HT1080 (cell line): ENCODE measurements at places on chromosomes 3 and 15. TPM values are rescaled to one million over a fixed set of nuclear protein-coding genes. Genes with fewer than 3 reads are reported as not detected.

- no peak for DNase-seq
Measured at GRCh38 chr3:27878014-27878383, 155.9 kb upstream of the EOMES start.

- DNase-seq, result no peak
Measured at GRCh38 chr3:58962040-58962651, 87.7 kb downstream of the CFAP20DC start.

DNA sequence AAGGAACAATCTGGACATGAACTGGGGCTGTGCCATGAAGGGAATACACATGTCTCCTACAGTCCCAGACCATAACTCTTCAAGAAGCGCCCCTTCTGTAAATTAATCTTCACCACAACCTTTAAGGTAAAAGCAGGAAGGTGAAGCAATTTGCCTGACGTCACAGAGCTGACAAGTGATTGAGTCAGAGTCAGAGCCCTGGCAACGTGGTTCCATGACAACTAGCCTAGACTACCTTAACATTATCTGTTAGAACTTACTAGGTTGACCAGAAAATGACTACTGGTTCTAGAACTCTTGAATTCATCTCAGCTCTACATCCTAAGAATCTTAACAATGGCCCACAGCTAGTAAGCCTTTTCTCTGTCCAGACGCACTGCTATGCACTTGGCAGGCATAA lies 124.6 kb downstream of the NTRK3 start:
- DNase-seq, result no peak

GRCh38 chr3:88150371-88150770 lies 612 bp downstream of the C3orf38 start:
- no peak for DNase-seq

DNA sequence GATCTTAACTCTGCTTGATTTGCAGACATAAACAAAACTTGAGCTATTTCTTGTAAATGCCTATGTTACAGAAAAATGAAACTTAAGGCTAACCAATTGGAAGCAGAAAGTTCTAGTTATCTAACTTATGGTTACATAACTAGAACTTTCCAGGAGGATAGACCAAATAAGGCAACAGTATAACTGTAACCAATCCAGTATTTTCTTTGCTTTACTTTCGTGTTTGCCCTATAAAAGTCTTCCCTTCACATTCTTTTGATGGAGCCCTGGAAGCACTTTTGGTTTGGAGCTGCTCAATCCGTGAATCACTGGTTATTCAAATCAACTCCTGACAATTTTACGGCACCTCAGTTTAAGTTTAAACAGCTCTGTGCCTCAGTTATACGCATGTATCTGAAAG lies 164.6 kb downstream of the SUCLG2 start:
- DNase-seq, result no peak

DNA sequence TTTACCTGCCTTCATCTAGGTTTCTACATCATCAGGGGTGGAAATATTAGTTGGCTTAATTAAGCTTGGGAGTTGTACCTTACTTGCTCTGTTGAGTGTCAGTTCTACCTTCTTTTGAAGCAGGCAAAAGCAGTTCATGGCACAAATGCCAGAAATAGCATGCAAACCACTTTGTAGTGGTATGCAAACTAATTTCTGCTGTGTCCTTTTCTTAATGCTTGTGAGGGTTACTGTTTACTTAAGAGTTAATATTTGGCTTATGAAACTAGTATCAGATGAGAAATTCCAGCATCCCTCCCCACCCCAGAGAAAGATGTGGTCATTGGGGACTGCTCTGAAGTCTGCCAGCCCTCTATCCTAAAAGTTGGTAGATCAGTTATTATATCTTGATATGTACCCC lies 7.1 kb downstream of the ATP2C1 start:
- DNase-seq, result no peak

DNA sequence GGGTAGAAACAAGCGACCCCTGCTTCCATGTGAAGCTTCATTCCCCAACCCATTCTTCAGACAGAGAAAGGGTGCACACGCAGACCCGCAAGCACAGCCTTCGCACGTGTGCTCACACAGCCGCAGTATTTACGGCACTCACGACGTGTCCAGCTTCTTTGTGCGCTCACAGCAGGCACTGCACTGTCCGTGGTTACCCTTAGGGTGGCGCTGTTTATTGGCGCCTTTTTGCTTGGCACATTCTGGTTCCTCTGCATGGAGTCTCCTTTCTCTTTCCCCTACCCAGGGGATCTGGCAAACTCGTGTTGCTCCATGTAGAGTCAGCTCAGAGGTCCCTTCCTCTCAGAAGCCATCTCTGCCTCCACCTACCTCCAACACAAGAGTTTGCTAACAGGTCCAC lies 115.1 kb downstream of the SLCO3A1 start:
- DNase-seq, result no peak

DNA sequence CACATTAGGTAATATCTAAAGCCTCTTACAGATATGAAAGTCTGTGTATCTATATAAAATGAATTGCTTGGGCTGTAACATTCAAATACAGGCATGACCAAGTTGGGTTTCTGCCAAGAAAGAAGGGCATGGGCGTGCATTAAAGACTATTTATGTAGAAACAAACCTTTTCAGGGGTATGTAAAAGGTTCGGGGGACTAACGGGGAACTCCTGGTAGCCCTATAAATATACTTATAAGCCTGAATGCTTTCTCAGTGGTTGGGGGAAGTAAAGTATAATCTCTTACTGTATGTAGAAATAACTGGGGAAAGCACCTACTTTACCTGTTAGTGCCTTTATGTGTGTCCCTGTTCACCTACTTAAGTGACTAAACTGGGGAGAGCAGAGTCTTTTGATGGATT lies 154.5 kb upstream of the TBL1XR1 start:
- DNase-seq, result no peak

DNA sequence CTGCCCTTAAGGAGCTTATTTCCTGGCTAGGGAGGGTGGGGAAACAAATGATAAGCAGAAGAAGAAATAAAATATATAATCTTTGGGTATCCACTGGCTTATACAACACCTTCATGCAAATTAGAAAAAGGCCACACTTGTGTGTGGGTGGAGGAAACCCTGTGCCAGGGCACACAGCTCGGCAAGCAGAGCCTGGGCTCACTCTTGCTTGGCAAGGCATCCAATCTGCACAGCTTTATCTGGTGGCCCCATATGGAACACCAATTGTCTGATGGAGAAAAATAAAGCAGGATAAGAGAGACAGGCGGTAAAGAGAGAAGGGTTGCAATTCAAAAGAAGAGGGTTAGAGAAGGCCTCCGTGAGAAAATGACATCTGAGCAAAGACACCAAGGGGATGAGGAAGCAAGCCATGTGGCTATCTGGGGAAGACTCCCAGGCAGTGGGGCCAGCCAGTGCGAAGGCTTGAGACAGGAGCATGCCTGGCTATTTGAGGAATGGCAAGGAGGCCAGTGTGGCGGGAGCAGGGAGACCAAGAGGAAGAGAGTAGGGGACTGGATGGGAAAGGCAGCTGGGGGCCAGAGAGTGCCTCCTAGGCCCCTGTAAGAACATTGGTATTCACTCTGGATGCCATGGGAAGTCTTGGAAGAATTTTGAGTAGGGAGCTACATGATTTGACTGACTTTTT lies 22.5 kb upstream of the VPS8 start:
- no peak for DNase-seq

DNA sequence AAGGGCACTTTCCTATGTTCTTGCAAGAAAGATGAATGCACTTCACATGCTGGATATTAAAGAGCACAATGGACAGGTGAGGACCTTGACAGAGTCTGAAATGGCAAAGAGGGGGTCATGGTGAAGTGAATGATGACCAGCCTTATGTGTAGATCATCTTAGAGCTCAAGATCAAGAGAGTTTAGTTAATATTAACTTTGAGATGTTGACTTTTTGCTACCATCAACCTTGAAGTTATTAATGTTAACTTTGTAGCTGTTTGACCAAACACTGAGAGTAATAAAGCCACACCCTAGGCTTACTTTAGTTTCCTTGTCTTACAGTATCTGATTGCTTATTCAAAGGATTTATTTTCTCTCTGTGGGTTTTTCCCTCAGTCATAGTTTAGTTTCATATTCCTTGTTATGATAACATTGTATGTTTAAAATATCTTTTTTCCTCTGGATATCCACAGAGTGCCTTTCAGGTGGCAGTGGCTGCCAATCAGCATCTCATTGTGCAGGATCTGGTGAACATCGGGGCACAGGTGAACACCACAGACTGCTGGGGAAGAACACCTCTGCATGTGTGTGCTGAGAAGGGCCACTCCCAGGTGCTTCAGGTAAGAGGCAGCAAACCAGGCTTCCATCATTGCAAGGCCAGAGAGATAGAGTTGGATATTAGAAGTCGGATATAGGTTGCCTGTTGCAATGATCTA lies 5.4 kb downstream of the NFKBIZ start:
- no peak for DNase-seq

GRCh38 chr3:133276594-133276993 lies 123.3 kb upstream of the BFSP2 start:
- DNase-seq, result no peak

- no peak for DNase-seq
Measured at GRCh38 chr3:170056710-170057454, 19.1 kb downstream of the GPR160 start.

GRCh38 chr3:188434594-188434993 lies 280.6 kb downstream of the LPP start:
- no peak for DNase-seq

DNA sequence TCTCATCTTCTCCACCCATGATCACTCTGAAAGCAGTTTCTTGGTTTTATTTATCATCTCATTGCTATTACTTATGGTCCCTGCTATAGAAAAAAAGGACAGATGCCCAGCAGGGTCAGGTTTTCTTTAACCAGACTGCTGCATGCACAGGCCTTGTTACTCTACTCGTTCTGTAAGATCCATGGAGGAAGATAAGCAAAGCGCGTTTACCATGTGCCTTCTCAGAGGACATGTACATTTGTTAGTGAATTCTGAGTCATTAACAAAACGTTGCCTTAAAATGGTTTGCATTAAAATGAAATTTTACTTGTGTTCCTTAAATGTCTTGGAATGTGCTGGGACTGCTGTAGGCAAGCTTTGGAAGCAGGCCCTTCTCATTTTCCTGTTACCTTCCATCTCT lies 657.3 kb upstream of the KCNMB2 start:
- DNase-seq, result no peak

DNA sequence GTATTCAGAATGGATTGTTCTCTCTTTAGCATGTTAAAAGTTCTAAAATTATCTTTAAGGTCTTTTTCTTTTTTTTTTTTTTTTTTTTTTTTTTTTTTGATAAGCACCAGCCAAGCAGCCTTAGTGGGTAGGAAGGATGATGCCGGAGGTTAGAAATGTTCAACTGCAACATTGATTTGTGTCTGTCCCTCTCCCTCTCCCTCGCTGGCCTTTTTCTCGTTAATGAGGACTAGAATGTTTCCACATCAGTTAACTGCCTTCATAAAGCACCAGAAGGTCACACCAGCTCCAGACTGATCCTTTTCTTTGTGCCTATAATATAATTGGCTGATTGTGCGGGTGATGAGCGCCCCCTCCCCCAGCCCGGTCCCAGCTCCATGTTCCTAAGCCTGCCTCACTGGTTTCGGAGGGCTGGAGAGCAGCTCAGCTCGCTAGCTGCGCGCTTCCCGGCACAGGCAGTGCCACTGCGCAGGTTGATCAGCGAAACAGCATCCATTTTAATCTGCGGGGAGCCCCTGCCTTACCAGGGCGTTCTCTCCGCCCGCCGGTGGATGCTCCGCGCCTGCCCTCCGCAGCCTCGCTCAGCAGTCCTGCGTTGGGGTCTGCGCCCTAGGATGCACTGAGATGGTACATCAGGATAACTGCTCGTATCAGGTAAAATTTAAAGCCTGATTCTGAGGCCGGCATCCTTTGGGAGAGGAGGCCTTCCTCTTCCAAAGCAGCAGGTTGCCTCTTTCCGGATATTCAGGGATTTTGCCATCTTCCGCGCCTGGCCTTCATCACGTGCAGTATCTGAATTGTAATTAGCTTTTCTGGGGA lies 148.9 kb upstream of the IL12A start:
- DNase-seq, result no peak

DNA sequence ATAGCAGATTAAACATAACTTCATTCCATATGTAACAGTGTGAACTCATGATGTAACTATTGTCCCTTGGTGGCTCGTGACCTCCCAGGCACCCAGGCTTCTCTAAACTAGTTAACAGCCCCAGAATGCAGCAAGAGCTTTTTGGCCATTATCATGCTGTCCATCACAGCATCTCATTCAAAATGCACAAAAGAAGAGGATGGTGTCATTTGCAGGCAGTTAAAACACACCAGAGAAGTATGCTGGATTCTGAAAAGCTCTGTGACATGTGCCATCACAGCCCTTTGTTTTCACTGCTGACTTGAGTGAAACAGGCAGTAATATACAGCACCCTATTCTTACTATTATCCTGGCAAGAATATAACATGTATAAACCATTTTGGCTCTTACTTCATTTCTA lies 117.6 kb upstream of the CHMP2B start:
- DNase-seq, result no peak

DNA sequence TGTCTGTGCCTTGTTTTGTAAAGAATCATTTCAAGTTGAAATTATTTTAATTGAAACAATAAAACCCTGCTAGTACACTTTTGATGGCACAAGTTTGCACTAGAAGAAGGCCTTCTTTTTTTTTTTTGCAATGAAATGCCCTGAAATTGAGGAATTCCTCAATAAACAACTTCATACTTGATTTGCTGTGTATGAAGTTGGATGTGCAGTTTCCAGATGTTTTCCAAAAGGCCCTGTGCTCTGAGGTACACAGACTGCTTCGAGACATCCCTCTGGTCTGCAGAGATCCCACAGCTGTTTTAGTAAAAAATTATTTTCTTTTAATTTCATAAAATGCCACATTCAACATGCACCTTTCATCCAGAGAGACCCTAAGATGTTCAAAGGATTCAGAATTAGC lies 48.9 kb downstream of the HES1 start:
- no peak for DNase-seq

DNA sequence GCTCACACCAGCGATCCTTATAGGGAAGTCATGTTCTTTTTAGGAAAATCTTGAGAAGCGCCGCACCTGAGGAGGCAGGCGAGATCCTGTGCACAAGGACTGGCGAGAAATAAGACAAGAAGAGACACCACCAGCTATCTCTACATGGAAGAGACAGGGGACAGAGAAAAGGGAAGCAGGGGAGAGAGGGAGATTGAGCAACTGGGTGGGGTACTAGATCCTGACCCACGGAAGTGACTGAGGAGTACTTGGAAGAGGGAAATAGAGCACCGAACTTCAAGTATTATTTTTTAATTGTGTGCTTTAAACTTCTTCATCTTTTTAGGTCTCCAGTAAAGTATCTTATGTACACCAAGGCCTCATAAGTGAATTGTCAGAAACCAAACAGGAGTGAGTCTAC lies 742.0 kb upstream of the LMCD1 start:
- no peak for DNase-seq

The GUCA1C gene
- total RNA-seq, result not detected in 2 replicates

The BNC1 gene
- total RNA-seq, result 14.8 and 18.1 TPM in 2 replicates

The FETUB gene
- 1.8 and 1.9 TPM in 2 replicates for total RNA-seq

The CPA3 gene
- total RNA-seq, result not detected in 2 replicates

The RBP2 gene
- total RNA-seq, result not detected in 2 replicates

The ROPN1B gene
- total RNA-seq, result 0.30 TPM in 1 of 2 replicates, not detected in the other

The PLCB2 gene
- 0.16 and 0.40 TPM in 2 replicates for total RNA-seq

The TRIM42 gene
- not detected in 2 replicates for total RNA-seq

The ZPLD1 gene
- 0.11 and 0.23 TPM in 2 replicates for total RNA-seq

The CLDN18 gene
- total RNA-seq, result not detected in 2 replicates

The MOBP gene
- total RNA-seq, result not detected in 2 replicates

The PRR20G gene
- total RNA-seq, result not detected in 2 replicates

The TMIE gene
- not detected in 2 replicates for total RNA-seq
